ENCODE measurements at places on chromosomes 7 and 10. TPM values are rescaled to one million over a fixed set of nuclear protein-coding genes. Genes with fewer than 3 reads are reported as not detected.

- DNase-seq: peak; percentile 16
Observed at GRCh38 chr10:5968681-5969453, 8.5 kb downstream of the IL15RA start.

DNA sequence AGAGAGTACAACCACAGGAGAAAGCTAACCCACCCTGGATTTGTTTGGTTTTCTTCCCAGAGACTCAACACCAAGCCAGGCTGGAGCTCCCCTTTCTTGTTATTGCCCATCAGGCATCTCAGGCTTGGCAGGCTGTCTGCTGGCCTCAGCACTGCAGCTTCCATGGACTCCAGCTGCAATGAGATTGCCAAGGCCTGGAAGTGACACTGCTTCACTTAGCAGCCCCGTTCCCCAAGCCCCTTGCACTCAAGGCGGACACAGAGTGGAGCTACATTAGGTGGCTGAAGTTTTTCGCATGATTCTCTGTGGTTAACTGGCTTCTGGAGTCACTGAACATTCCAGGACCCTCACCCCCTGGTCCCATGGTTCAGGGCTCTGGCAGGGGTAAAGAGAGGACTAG lies 163.1 kb upstream of the GDF10 start:
- no peak for DNase-seq

The RAMP3 gene
- total RNA-seq: not detected

The FAM24B gene
- total RNA-seq: 11.7 TPM

The STAG3 gene
- not detected for total RNA-seq

The RNF32 gene
- 0.18 TPM for total RNA-seq

DNA sequence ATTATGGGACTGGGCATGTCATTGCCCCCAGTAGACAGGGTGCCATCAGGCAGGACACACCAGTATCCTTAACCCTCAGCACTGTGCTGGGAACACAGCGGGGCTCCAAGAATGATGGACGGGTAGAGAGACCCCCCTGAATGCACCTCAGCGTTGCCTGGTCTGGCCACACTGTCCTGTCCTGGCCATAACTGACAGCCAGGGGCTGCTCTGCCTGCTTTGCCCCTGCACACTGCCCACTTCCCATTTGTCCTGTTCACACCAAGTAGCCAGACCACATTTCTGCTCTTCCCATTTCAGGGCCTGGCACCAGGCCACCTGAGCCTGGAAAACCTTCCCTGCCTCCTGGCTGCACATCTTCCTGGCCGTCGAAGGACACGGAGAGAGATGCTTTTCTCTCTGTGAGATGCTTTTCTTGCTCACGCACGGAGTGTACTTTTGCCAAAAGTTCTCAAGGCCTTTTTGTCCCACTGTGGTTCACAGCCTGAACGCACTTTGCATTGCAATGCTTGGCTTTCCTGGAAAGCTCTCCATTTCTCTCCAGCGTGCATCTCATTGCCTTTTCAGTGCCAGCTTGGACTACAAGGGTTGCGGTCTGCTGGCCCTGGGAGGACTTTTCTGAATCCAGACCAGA lies 131.0 kb upstream of the EEPD1 start:
- DNase-seq: no peak

- DNase-seq: peak; percentile 90
Observed at GRCh38 chr7:100837099-100837836, 9.9 kb upstream of the EPHB4 start.

DNA sequence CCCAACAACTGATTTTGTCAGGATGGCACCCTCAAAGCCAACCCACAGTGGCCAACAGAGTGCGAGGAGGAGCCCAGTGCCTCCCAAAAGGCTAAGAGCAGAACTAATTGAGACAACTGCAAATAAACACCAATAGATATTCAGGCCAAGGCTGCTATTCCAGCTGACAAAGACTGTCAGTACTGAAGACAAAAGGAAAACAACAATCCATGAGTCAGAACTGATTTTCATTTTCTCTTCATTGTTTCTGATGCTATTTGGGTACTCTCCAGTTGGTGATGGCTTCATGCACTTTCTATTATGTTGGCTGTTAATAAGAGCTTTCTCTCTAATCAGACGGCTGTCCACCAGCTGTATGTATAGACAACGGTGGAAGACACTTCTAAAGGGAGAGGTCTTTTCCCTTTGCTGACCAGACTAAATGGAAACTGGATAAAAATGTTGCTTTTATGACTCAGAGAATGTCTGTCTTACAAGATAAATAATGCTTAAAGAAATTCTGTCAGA lies 515.9 kb downstream of the PARD3 start:
- peak; percentile 78 for DNase-seq

The TRPV5 gene
- not detected for total RNA-seq

- no peak for DNase-seq
Observed at GRCh38 chr10:44662051-44662450, 249.1 kb upstream of the TMEM72 start.

The SEMA4G gene
- total RNA-seq: 0.42 TPM

DNA sequence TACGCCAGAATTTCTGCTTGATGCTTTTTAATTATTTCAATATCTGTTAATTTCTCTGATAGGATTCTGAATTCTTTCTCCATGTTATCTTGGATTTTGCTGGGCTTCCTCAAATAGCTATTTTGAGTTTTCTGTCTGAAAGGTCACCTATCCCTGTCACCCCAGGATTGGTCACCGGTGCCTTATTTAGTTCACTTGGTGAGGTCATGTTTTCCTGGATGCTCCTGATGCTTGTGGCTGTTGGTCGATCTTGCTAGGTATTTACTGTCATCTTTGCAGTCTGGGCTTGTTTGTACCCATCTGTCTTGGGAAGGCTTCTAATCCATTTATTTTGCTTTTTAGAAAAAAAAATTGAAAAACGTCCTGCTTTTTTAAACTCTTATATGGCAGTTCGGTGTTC lies 11.2 kb upstream of the PRKAR1B start:
- no peak for DNase-seq

- no peak for DNase-seq
Observed at GRCh38 chr7:47226696-47227095, 355.2 kb downstream of the TNS3 start.

The HOXA5 gene
- 0.79 TPM for total RNA-seq

The NME8 gene
- not detected for total RNA-seq
